Central memory CD4-positive, alpha-beta T cell (primary cell): ENCODE measurements at places on chromosomes 7 and 10.

GRCh38 chr7:68432585-68432984, 1165.7 kb upstream of the AUTS2 start:
- no peak for DNase-seq

DNA sequence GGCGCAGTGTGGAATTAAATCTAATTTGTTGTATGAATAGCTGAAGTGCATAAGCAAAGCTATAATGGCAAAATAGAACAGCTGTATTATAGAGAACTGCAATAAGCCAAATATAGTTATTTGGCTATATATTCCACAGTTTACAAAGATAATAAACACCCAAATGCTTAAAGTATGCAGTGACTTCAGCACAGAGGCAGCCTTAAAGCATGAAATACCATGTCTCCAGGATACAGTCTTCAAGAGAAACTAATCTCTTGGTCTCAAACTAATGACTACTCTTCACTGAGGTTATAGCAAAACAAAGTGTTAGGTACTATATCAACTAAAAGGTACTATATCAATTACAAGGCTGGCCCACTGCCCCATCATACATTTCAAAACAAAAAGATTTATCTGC, 48.0 kb downstream of the NT5C2 start:
- no peak for DNase-seq

DNA sequence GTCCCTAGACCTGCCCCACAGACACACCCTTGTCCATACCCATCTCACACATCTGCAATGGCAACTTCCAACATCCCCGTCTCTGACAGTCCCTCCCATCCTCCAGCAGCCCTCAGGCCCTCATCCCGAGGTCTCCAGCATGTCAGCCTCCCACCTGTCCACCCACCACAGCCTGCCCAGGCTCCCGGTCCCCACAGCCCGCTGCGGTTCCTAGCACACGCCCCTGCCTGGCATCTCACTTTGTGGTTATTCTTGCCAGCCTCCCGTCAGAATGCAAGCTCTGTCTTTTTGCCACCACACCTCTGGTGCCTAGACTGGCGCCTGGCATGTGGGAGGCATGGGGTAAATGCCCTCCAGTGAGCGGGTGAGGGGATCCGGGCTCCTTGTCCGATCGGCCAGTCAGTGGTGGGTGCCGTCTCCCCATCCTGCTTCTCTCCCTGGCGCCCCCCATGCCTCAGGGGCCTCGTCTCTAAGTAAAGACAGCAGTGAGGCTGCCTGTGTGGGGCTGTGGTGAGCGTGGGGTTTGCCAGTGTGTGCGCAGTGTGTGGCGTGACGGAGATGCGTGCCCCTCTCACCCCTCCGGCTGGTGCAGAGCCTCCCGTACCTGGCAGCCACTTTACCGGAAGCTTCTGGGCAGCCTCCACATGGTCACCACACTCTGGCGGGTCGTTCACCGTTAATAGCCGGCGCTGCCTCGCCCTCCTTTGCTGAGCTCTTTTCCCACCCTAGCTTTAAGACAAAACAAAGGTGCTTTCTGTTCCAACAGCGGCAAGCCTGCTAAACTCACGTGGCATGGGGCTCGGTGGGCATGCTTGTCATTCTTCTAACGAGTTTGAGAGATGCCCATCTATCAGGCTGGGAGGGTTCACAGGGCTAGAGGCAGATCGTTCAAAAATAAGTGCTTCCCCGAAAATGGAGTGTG, 28.5 kb upstream of the TTYH3 start:
- DNase-seq, result no peak

DNA sequence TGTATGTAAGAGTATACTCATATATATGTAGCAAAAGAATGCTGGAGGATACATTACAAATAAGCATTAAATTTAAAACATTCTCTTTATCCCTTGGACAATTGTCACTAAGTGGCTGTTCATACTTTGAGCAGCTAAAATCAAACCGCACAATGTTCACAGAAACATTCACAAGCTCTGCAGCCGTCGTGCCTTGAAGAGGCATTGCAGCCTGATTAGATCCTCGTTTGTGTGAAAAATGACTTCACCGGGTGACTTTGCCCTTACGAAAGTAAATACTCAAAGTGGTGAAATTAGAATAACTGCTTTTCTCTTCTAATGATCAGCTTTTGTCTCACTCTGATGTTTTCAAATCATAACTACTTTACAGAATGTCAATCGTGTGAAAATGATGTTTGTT, 319.0 kb downstream of the GFRA1 start:
- DNase-seq, result no peak

DNA sequence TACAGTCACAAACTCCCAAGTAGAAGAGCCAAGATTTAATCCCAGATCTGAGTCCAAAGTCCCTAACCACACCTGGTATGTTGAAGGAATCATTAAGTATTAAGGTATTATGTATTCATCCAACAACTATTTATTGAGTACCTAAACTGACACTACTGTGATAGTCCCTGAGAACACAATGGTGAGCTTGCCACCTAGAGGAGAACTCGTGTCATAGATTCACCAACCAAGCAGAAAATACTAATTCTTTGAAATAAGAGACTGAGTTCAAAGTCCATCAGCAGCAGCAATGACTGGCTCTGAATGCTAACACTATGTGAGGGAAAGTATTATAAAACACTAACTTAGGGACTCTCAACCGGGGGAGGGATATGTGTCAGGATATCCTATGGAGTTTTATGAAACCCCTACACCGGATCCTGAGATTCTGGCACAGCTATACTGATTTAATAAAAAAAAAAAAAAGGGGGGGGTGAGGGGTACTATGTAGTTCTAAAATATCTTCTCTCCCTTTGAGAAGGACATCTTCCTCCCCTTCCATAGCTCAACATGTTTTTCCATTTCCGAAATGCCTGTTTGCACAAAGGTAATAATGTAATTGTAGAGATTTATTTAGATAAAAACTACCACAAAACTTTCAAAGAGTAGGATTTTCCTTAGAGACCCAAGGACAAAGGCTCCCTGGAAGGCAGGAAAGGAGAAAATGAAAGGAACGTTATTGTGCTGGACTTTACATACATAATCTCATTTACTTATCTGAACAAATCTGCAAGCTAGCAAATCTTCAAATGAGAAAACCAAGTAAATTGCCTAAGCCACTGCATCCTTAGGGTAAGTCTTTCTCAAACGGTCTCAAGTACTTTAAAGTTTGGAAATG, 1.6 kb downstream of the NCOA4 start:
- DNase-seq, result peak; percentile 52

- no peak for DNase-seq
These were observed 8.3 kb downstream of the ANKRD7 start for GRCh38 chr7:118232837-118233236.

GRCh38 chr7:113282875-113283274, 164.5 kb upstream of the SMIM30 start:
- no peak for DNase-seq

- DNase-seq, result no peak
These were observed 185.2 kb downstream of the PRPF18 start for GRCh38 chr10:13771992-13772391.

GRCh38 chr7:13155188-13155587, 467.8 kb downstream of the ARL4A start:
- DNase-seq, result no peak

DNA sequence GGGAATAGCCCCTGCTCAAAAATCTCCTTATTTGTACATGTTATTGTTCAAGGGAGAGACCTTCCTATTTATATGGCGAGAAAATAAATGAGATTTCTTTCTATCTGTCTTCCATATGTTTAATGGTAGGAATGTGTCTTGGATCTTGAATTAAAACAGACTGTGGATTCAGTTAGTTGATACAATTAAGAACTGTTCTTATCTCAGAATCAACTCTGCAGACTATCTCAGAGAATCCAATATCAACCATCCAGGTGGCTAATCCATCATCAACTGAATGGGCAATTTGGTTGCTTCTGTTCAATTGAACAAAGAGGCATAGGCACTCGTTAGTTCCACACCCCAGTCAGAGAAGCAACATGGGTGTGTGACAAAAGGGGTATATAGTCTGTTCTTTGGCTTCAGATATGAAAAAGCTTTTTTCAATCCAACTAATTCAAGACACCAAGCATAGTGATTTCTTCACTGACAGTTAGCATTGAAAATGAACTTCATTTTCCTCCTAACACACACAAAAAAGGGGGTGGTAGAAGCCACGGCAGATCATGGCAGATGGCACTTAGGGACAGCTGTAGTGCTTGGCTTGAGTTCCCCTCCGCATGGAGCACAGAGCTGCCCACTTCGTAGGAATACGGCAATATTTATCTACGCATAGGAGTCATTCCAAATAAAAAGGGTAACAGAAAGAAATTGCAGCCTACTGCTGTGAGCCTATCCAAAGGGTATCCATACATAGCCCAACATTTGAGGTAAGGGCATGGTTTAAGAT, 135.9 kb downstream of the KIAA1217 start:
- no peak for DNase-seq

GRCh38 chr10:3886191-3886590, 101.2 kb upstream of the KLF6 start:
- no peak for DNase-seq

- DNase-seq, result no peak
These were observed 38.1 kb upstream of the CCDC6 start for GRCh38 chr10:59944339-59944935.

DNA sequence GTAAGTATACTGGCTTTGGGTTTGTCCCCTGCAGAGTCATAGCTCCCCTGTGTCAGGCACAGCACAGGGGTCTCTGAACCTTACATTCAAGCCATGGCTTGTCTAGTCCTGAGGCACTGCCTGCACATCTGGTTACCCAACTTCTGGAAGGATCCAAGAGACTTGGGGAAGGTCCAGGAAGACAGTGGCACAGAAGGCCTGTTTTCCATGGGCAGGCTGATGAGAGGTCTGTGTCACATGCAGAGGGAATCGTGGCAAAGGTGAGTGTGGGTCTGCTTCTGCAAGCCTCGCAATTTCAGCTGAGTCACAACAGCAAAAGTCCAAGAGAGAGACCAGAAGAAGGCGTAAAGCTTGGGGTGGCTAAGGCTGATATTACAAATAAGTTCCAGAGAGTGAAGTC, 28.4 kb upstream of the BMPR1A start:
- DNase-seq, result no peak

GRCh38 chr10:76298329-76298728, 866.9 kb downstream of the LRMDA start:
- no peak for DNase-seq

DNA sequence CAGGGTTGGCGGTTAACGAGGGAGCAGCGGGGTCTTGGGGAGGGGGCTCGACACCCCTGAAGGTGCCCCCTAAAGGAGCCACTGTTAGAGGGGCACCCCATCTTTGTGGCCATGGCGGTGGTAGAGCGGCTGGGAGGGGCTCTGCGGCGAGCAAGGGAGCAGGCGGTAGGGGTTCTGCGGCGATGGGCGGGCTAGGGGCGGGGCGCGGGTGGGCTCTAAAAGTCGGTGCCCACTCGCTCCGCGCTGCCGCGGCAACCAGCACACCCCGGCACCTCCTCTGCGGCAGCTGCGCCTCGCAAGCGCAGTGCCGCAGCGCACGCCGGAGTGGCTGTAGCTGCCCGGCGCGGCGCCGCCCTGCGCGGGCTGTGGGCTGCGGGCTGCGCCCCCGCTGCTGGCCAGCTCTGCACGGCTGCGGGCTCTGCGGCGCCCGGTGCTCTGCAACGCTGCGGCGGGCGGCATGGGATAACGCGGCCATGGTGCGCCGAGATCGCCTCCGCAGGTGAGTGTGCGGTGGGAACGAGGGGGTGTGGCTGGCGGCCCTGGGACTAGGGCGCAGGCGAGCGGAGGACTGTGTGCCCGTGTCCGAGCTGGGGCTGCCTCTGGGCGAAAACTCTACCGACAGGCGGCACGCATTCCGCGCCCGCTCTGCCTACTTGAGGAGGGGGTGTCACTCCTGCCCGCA, at the start of gene MEST:
MEST (plus strand) TSS at position 245 of the 682 bp plus-strand sequence; CDS start at position 474, 229 bp downstream.
- DNase-seq, result no peak

- DNase-seq, result no peak
These were observed 45.4 kb downstream of the CPVL start for GRCh38 chr7:29100924-29101323.

- DNase-seq, result no peak
These were observed 165.1 kb downstream of the AHR start for GRCh38 chr7:17463511-17464085.

- peak; percentile 34 for DNase-seq
These were observed 9.4 kb downstream of the SH3PXD2A start for GRCh38 chr10:103845972-103846371.

GRCh38 chr10:121185816-121186455, 334.8 kb downstream of the WDR11 start:
- no peak for DNase-seq

DNA sequence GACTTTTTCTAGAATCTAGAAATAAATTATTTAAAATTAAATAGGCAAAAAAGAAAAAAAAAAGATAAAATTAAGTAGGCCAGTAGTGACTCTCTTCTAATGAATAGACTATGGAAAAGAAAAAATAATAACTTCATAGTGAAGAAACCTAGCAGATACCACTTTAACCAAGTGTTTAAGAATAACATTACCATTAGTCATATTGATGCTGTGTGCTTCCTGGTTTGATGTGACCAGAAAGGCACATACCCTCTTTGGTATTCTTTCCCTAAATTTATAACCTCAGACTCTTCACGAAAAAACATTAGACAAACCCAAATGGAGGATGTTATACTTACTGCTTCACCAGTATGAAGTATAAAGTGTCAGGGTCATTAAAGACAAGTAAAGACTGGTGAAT, 42.6 kb downstream of the KIF20B start:
- DNase-seq, result no peak

DNA sequence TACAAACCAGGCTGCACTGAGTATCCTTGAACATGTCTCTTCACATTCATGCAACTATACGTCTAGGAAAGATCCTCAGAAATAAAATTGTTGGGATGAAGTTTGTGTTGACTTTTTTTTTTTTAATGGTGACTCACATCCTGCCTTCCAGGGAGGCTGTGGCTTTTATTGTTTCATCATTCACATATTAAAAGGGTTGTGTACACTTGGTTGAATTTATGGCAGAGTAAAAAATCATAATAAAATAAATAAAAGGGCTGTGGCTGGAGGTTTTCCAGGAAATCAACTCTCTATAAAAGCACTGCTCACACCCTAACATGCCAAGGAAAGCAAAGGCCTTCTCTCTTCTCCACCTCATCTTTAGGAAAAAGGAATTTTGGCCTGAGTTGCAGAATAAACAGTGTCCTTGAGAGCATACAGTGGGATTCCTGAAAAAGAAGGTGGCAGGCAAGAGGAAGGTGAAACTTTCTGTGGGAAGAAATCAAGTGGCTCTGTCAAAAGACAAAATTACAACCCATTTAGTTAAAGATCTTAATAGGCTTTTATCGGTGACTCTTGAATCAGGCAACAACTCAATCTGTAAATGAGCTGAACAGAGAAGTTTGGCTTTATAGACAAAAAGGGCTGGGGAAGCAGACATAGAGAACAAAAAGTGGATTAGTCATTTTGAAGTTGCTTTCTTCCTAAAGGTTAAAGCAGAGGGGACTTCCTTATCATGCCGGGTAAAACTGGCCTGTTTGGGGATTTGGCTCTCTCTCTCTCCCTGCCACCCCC, 41.6 kb upstream of the FHIP2A start:
- no peak for DNase-seq
